Mesothelial cell of epicardium (in vitro differentiated cells): ENCODE measurements at places on chromosomes 7 and 10.
A peak's percentile ranks its signal among the peaks of the same experiment; 100 is the strongest.

DNA sequence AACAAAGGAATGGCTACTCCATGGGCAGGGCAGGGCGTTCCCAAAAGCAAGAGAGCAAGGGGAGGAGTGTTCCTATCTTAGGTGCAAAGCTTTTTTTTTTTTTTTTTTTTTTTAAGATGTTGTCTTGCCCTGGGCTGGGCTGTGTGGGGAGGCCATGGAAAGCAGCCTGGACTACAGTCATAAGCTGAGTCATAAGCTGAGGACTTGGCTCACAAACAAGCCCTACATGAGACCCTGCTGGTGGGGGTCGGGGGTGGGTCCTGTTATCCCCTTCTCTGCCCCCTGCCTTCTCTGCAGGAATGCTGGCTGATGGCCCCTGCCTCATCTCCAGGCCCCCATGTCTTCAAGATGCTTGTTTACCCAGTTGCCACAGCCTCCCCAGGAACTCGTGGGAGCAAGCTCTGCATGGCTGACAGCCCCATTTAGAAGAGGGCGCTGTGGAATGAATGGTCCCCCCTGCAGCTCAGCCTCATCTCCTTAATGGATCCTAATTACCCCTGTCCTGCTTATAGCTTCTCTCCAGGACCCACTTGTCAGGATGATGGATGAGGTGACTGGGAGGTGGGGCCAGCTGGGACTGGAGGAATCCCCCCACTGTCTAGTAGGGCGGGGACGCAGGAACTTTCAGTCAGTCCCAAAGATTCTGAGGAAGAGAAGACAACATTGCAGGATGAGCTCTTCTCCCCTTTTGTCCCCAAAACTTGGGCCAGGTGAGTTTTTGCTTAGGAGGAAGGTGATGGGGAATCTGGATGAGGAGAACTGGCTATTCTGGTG is 340.8 kb upstream of the PODXL start:
- H3K36me3 ChIP-seq: no peaks in the 10 kb centered on the region
- peaks cover 72% of the 10 kb centered on the region for H3K27me3 ChIP-seq
- H3K27ac ChIP-seq: no peak overlapping the region
- DNase-seq: peak; percentile 21
- H3K4me1 ChIP-seq: peaks cover 14% of the 10 kb centered on the region
- no peak overlapping the region for H3K4me3 ChIP-seq

- DNase-seq: no peak
- no peaks in the 10 kb centered on the region for H3K27me3 ChIP-seq
- H3K36me3 ChIP-seq: peaks cover 1% of the 10 kb centered on the region
- no peak overlapping the region for H3K4me3 ChIP-seq
Observed at GRCh38 chr10:103637927-103638557, 144.5 kb downstream of the NEURL1 start.

DNA sequence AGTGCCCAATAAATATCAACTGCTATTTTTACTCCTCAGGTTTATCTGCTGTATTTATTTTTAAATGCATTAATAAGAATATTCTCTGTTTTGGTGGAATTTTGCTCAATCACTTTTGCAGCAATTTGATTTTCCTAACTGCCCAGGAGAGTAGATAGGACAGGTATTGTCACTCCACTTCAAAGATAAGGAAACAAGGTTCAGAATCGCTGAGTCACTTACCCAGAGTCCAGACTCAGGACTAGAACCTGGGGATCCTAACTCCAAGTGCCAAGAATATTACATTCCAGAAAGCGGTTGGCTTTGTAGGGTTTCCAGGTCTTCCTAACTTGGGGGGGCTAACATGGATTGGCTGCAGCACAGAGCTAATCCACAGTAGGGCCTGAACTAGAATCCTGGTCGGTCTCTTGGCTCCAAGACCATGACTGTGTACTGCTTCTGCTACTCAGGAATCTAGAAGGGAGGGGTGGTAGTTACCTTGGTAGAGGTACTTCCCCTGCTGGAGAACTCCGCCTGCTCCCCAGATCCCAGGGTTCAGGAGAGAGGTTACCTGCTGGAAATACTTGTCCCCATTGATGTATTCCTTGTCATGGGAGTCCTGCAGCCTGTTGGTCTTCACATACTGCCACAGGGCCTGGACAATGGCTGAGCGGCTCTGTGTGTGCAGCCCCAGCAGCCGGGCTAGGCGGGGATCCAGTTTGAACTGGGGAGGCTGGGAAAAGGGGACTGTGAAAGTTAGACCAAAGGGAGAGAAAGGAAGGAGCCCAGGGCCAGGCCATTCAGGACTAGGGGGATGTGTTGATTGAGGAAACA is 7.3 kb downstream of the SMARCD3 start:
- H3K4me3 ChIP-seq: no peak overlapping the region
- H3K4me1 ChIP-seq: peaks cover 16% of the 10 kb centered on the region
- DNase-seq: no peak
- peak overlapping the region; percentile 16 for H3K27ac ChIP-seq

DNA sequence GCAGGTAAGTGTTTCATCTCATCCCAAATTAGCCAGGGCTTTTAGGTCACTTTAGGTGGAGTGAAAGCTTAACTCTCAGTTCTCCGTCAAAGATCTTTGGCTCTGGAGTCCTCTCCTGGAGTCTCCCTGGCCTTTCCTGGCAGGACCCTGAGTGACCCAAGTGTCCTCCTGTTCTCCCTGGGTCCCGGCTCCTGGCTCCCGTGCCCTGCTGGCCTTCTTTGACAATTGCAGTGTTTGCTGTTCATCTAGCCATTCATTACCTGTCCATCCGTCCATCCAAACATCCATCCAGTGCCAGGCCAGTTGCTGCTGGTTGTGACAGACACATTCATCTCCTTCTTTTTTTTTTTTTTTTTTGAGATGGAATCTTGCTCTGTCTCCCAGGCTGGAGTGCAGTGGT is 6.2 kb upstream of the TPST1 start:
- no peaks in the 10 kb centered on the region for H3K4me1 ChIP-seq
- no peak overlapping the region for H3K4me3 ChIP-seq
- H3K36me3 ChIP-seq: no peaks in the 10 kb centered on the region
- H3K27me3 ChIP-seq: no peaks in the 10 kb centered on the region
- no peak for DNase-seq

DNA sequence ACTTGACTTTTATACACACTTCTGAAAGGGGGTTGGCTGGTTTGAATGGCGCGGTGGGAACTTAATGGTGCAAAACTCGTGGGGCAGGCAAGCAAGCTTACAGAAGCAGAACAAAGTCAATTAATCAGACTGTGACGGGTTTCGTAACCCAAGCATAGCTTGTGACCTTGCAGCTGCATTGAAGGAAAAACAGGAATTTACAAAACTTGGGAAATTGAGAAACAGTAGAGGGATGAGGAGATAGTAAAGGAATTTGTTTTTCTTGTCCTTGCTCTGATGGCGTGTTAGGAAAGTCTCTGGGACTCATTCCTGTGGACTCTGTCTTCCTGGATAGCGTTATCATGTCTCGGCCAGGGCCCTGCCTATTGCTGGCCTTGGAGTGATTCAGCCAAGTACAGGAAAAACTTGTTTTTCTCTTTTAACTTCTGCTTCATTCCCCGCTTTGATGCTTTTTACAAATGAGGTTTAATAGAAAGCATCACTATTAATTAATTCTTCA is 220.0 kb upstream of the KCND2 start:
- DNase-seq: no peak
- no peaks in the 10 kb centered on the region for H3K36me3 ChIP-seq
- H3K4me1 ChIP-seq: peaks cover 16% of the 10 kb centered on the region
- H3K27ac ChIP-seq: peak overlapping the region; percentile 84
- no peaks in the 10 kb centered on the region for H3K27me3 ChIP-seq

DNA sequence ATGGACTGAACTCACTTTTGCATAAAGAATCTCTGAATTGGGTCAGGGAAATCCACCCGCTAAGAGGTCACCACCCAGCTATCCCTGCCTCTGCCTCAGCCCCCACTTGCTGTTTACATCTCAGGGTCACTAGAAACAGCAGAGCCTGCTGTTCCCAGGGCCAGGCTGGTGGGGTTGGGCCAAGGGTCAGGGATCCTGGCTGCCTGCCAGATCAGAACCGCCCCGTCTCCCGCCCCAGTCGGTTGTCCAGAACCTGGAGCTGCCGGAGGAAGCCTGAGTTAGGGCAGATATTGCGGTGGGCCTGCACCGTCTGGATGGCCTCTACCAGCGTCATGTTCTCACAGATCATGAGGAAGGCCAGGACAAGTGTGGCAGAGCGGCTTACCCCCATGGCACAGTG is 17.0 kb upstream of the SAMD8 start:
- peaks cover 2% of the 10 kb centered on the region for H3K4me1 ChIP-seq
- no peaks in the 10 kb centered on the region for H3K27me3 ChIP-seq
- no peaks in the 10 kb centered on the region for H3K36me3 ChIP-seq
- no peak overlapping the region for H3K27ac ChIP-seq

DNA sequence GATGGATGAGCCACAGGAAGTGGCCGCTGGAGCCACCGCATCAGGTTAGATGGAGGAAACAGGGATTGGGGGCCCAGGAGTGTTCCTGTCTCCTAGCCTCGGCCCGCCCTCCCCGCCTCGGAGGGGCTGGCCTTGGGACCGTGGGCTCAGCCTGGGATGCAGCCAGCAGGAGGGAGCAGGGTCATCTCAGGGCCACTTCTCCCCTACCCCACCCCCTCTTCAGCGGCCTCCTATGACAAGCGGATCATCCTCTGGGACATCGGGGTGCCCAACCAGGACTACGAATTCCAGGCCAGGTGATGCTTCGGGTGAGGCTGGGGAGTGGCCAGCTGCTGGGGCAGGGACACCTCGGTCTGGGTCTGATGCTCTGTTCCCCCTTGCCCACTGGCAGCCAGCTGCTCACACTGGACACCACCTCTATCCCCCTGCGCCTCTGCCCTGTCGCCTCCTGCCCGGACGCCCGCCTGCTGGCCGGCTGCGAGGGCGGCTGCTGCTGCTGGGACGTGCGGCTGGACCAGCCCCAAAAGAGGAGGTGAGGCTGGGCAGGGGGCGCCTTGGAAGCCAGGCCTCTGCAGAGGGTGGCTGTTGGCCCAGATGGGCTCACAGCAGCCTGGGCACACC is 4.7 kb downstream of the LRWD1 start:
- H3K4me3 ChIP-seq: no peak overlapping the region
- H3K4me1 ChIP-seq: peaks cover 11% of the 10 kb centered on the region
- no peak for DNase-seq
- no peak overlapping the region for H3K27ac ChIP-seq

GRCh38 chr10:125817337-125817946 is 5.6 kb downstream of the UROS start:
- peaks cover 13% of the 10 kb centered on the region for H3K4me1 ChIP-seq
- H3K27ac ChIP-seq: no peak overlapping the region
- H3K27me3 ChIP-seq: no peaks in the 10 kb centered on the region
- H3K4me3 ChIP-seq: no peak overlapping the region

DNA sequence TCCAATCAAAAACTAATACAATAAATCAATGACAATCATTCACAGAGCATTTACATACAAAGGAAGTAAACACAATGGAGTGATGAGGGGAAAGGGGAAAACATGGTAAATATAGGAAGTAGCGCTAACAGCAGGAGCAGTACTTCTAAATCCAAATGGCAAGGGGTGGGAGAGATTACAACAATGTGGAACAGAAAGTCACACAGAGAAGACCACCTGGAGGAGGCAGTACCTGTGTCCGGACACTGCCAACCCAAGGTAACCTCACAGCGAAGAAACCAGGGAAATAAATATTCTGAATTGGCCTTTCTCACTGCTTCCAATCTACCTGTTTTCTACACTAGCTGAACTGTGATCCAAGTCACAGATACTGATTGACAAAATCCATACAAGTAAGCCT is 58.2 kb downstream of the ABI1 start:
- H3K4me1 ChIP-seq: peaks cover 25% of the 10 kb centered on the region
- no peaks in the 10 kb centered on the region for H3K27me3 ChIP-seq

DNA sequence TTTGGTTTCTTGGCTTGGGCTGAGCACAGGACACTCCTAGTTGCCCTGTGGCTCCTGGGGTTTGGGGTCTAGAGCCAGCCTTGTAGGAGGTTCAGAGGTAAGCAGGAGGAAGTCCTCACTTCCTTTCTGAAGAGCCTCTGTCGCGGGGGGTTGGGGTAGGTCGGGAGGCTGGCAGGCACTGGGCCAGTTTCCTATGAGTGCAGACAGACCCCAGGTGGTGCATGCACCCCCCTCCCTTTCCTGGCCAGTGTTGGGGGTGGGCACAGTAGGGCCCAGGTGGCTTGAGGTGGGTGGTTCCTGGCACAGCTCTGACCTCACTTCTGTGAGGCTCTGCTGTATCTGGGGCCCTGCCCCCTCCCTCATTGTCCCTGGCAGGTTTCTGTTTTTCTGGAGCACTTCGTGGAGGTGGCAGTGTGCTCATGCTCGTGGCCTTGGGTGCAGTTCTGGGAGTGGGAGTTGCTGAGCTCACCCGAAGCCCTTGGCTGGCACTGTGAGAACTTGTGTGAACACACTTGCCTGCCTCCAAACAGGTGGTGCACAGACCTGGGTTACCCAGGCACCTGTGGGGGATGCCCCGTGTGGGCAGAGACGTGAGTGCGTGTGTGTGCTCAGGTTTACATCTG is 1.8 kb downstream of the PALD1 start:
- H3K36me3 ChIP-seq: no peaks in the 10 kb centered on the region
- no peak for DNase-seq

DNA sequence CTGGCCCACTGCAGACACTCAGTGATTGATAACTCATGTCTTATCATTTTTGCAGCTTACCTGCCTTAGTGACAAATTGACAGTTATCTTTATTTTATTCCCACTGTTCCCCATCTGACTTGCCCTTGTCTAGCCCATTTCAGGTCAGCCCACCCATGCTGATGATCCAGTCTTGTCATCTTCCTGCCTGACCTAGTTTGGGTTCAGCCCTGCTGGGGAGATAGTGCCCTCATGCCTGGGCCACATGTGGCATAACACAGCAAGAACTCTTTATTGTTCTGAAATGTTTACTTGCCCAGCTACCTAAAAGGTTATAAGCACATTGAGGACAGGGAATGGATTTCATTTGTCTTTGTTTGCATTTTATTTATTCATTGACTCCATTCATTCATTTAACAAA is 75.6 kb downstream of the ENTPD1 start:
- H3K4me1 ChIP-seq: no peaks in the 10 kb centered on the region
- no peak for DNase-seq
- H3K4me3 ChIP-seq: no peak overlapping the region
- no peaks in the 10 kb centered on the region for H3K36me3 ChIP-seq
- no peak overlapping the region for H3K27ac ChIP-seq
- H3K27me3 ChIP-seq: no peaks in the 10 kb centered on the region

- DNase-seq: peak; percentile 54
- H3K4me3 ChIP-seq: peak overlapping the region; percentile 54
- H3K4me1 ChIP-seq: peaks cover 24% of the 10 kb centered on the region
- H3K27me3 ChIP-seq: no peaks in the 10 kb centered on the region
Observed at GRCh38 chr7:2399848-2400587, 3.4 kb upstream of the CHST12 start.

DNA sequence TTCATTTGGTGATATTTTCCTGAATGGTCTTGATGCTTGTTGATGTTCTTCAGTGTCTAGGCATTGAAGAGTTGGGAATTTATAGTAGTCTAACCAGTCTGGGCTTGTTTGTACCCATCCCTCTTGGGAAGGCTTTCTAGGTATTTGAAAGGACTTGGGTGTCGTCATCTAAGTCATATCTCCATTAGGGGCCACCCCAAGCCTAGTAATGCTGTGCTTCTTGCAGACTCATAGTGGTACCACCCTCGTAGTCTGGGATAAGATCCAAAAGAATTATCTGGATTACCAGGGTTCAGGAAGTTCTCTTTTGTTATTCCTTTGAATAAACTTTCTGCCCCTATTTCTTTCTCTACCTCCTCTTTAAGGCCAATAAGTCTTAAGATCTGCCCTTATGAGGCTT is 319.4 kb upstream of the MYO3A start:
- DNase-seq: no peak
- no peaks in the 10 kb centered on the region for H3K27me3 ChIP-seq
- H3K27ac ChIP-seq: no peak overlapping the region
- peaks cover 14% of the 10 kb centered on the region for H3K4me1 ChIP-seq
- peaks cover 7% of the 10 kb centered on the region for H3K36me3 ChIP-seq
- H3K4me3 ChIP-seq: no peak overlapping the region

- no peaks in the 10 kb centered on the region for H3K27me3 ChIP-seq
- DNase-seq: no peak
- H3K4me3 ChIP-seq: no peak overlapping the region
- peak overlapping the region; percentile 75 for H3K27ac ChIP-seq
Observed at GRCh38 chr10:78260141-78260540, 226.5 kb downstream of the RPS24 start.
